ENCODE measurements at places on chromosomes 5 and 9.

DNA sequence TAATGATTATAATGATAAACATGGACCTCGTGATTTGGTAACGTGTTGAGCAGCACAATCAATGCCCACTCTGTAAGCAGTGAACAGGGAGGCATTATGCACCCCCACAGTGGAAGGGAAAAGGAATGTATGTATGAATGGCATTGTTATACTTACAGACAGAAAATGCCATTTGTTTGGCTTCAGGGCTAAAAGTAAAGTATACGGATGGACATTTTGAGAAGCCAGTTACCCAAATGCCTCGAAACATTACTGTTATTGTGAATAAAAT, 260.2 kb upstream of the PPP1R2B start:
- no peak overlapping the region for H3K4me3 ChIP-seq
- H3K27ac ChIP-seq, result no peak overlapping the region
- H3K27me3 ChIP-seq, result no peaks in the 10 kb centered on the region
- H3K4me1 ChIP-seq, result no peaks in the 10 kb centered on the region
- no peaks in the 10 kb centered on the region for H3K36me3 ChIP-seq

DNA sequence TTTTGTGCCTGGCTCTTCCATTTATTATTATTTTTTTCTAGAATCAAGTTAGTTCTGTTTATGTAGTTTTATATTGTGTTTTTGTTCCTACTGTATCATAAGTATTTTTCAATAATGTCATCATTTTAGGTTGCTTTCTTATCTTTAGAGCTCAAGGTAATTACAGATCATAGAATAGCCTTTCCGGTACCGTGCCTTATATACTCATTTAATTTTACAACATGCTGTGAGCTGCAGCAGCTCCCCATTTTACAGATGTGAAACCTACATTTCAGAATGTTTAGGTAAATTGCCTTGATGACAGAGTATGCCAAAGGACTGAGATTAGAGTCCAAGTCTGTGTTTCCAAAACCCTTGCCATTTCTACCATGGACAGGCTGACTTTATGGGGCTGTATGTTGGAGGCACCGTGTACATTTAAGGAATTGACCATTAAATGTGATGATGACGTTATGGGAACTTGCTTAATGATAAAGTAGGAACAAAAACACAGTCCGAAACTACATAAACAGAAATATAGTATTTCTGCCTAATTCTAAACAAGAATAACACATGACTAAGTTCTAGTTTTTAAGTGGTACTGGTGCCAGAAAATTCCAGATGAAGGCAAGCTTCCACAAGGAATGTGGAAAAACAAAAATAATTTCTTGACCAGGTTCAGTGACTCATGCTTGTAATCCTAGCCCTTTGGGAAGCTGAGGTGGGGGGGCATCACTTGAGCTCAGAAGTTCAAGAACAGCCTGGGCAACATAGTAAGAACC, 97.7 kb downstream of the IQGAP2 start:
- no peak for DNase-seq
- H3K4me3 ChIP-seq, result no peak overlapping the region
- peaks cover 21% of the 10 kb centered on the region for H3K4me1 ChIP-seq
- H3K27ac ChIP-seq, result no peak overlapping the region
- no peaks in the 10 kb centered on the region for H3K36me3 ChIP-seq

DNA sequence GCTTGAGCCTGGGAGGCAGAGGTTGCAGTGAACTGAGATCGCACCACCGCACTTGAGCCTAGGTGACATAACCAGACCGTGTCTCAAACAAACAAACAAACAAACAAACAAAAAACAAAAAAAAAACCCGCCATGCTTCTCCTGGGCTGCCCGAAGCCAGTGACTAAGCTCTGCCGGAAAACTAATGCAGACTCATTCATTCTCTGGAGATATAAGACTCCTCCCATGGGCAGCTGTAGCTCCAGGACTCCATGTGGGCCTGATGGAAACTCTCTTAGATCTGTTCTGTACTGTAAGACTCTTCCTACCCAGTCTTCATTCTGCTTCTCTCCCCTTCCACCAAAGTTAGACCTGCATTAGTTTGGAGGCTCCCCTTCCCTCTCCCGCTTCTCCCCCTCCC, 11.1 kb downstream of the GLDC start:
- DNase-seq, result no peak
- H3K27me3 ChIP-seq, result peaks cover 12% of the 10 kb centered on the region
- H3K4me3 ChIP-seq, result no peak overlapping the region
- H3K4me1 ChIP-seq, result no peaks in the 10 kb centered on the region

GRCh38 chr5:151450605-151451004, 3.2 kb downstream of the SLC36A1 start:
- no peak for DNase-seq
- no peak overlapping the region for H3K4me3 ChIP-seq
- no peaks in the 10 kb centered on the region for H3K27me3 ChIP-seq

DNA sequence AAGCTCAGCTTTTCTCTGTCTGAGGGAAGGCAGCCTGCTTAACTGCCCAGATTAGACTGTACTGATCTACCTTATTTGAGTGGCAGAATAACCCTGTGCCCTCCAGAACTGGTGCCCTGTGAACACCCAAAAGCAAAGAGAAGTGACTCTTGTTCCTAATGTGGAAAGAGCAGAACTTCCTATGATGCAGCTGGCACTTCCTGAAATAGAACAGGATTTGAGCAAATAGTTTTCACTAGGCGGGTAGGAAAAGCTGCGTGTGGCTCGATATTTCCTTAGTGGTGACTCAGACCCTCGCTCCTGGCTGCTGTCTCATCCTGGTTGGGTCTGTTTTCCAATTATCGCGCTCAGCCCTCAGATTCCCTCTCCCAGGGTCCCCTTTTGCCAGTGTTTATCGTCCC, 89.9 kb downstream of the SH3TC2 start:
- peak; percentile 49 for DNase-seq
- H3K36me3 ChIP-seq, result no peaks in the 10 kb centered on the region
- H3K27me3 ChIP-seq, result no peaks in the 10 kb centered on the region
- no peak overlapping the region for H3K4me3 ChIP-seq
- no peaks in the 10 kb centered on the region for H3K4me1 ChIP-seq

GRCh38 chr9:127763918-127764384, 14.5 kb downstream of the SH2D3C start:
- H3K27ac ChIP-seq, result peak overlapping the region; percentile 85
- H3K27me3 ChIP-seq, result peaks cover 4% of the 10 kb centered on the region
- no peaks in the 10 kb centered on the region for H3K36me3 ChIP-seq
- H3K4me3 ChIP-seq, result no peak overlapping the region

GRCh38 chr9:131404581-131404980, 10.7 kb downstream of the PRRC2B start:
- H3K4me1 ChIP-seq, result peaks cover 79% of the 10 kb centered on the region
- peak overlapping the region; percentile 33 for H3K27ac ChIP-seq
- H3K36me3 ChIP-seq, result no peaks in the 10 kb centered on the region
- no peak overlapping the region for H3K4me3 ChIP-seq

- DNase-seq, result no peak
- no peak overlapping the region for H3K4me3 ChIP-seq
- no peaks in the 10 kb centered on the region for H3K36me3 ChIP-seq
- no peaks in the 10 kb centered on the region for H3K27me3 ChIP-seq
These were observed 16.2 kb upstream of the CPLX2 start for GRCh38 chr5:175855041-175855720.

DNA sequence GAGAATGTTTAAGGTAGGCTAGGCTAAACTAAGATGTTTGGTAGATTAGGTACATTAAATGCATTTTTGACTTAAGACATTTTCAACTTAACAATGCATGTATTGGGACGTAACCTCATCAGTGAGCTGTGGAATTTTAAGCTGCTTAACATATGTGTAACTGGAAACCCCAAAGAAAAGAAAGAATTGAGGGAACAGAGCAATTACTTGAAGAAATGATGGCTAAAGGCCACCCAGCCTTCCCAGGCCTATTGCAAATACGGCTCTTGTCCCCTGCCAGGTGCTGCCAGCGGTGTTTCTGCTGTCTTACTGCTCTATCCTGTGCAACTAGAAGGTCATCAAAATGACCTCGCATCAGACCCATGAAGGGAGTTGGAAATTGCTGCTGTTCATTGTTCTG, 52.0 kb downstream of the RICTOR start:
- H3K4me3 ChIP-seq, result no peak overlapping the region
- H3K27ac ChIP-seq, result no peak overlapping the region
- no peaks in the 10 kb centered on the region for H3K27me3 ChIP-seq

GRCh38 chr5:10329820-10330481, 22.2 kb upstream of the CMBL start:
- peak; percentile 29 for DNase-seq
- no peak overlapping the region for H3K4me3 ChIP-seq
- H3K27me3 ChIP-seq, result no peaks in the 10 kb centered on the region
- H3K27ac ChIP-seq, result no peak overlapping the region

GRCh38 chr9:75993434-75993833, 103.0 kb downstream of the PCSK5 start:
- H3K27me3 ChIP-seq, result no peaks in the 10 kb centered on the region
- H3K36me3 ChIP-seq, result no peaks in the 10 kb centered on the region
- no peaks in the 10 kb centered on the region for H3K4me1 ChIP-seq
- no peak overlapping the region for H3K4me3 ChIP-seq
- H3K27ac ChIP-seq, result no peak overlapping the region
- no peak for DNase-seq

DNA sequence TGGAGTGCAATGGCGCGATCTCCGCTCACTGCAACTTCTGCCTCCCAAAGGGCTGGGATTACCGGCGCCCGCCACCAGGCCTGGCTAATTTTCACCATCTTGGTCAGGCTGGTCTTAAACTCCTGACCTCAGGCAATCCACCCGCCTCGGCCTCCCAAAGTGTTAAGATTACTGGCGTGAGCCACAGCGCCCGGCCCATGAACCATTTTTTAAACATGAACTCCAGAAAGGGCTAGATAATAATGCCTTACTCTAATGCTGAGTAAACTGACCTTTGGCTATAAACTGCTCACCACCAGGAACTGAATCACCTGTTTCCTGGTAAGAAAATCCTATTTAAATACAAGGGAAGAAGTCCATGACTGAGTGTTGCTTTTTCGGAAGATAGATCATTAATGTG, 23.2 kb upstream of the DAB2 start:
- H3K4me1 ChIP-seq, result no peaks in the 10 kb centered on the region
- H3K27ac ChIP-seq, result no peak overlapping the region
- no peaks in the 10 kb centered on the region for H3K36me3 ChIP-seq
- no peak overlapping the region for H3K4me3 ChIP-seq
- no peaks in the 10 kb centered on the region for H3K27me3 ChIP-seq

- no peaks in the 10 kb centered on the region for H3K36me3 ChIP-seq
- no peak overlapping the region for H3K27ac ChIP-seq
- no peak for DNase-seq
- no peak overlapping the region for H3K4me3 ChIP-seq
These were observed 246.6 kb downstream of the HSPA4 start for GRCh38 chr5:133298447-133298846.

DNA sequence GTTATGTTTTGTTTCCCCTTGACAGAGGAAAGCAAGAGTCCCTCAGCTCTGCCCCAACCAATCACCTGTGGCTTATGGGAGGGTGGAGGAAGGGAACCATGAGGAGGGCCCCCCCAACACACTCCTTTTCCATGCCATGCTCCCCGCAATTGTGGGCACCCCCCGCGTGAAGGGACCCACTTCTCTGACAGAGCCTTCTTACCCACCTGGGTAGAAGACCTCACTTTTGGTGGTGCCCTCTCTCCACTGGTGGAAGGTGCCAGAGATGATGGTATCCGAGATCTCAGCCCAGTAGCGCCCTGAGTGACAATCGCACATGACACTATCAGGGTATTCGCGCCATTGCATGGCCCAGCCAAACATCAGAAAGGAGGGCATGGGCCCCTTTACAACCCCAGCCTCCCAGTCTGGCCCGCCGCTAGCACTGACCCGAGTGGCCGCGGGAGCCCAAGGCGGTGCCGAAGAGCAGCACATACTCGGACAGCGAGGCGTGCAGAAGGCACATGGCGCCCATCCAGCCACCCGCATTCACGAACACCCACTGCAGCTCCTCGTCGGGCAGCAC, 714 bp downstream of the SIGMAR1 start:
- H3K27ac ChIP-seq, result no peak overlapping the region
- H3K4me3 ChIP-seq, result peak overlapping the region; percentile 88
- H3K36me3 ChIP-seq, result no peaks in the 10 kb centered on the region
- peaks cover 26% of the 10 kb centered on the region for H3K4me1 ChIP-seq

GRCh38 chr9:8206720-8207119, 407.1 kb upstream of the DMAC1 start:
- H3K4me1 ChIP-seq, result no peaks in the 10 kb centered on the region
- H3K27ac ChIP-seq, result no peak overlapping the region
- H3K4me3 ChIP-seq, result no peak overlapping the region
- no peaks in the 10 kb centered on the region for H3K36me3 ChIP-seq

- no peak for DNase-seq
- H3K27me3 ChIP-seq, result no peaks in the 10 kb centered on the region
- H3K36me3 ChIP-seq, result no peaks in the 10 kb centered on the region
These were observed 483.3 kb downstream of the ARHGEF28 start for GRCh38 chr5:74109344-74109743.

- H3K4me1 ChIP-seq, result peaks cover 28% of the 10 kb centered on the region
- no peaks in the 10 kb centered on the region for H3K27me3 ChIP-seq
- no peak for DNase-seq
- H3K36me3 ChIP-seq, result no peaks in the 10 kb centered on the region
- H3K27ac ChIP-seq, result no peak overlapping the region
These were observed 1.0 kb upstream of the FAM13B start for GRCh38 chr5:138033907-138034306.

GRCh38 chr9:124782661-124783574, 6.0 kb downstream of the OLFML2A start:
- peak overlapping the region; percentile 30 for H3K27ac ChIP-seq
- H3K4me1 ChIP-seq, result no peaks in the 10 kb centered on the region
- H3K4me3 ChIP-seq, result no peak overlapping the region
- DNase-seq, result no peak
- no peaks in the 10 kb centered on the region for H3K36me3 ChIP-seq

- H3K4me1 ChIP-seq, result no peaks in the 10 kb centered on the region
- H3K36me3 ChIP-seq, result no peaks in the 10 kb centered on the region
- no peak overlapping the region for H3K27ac ChIP-seq
- DNase-seq, result no peak
- H3K4me3 ChIP-seq, result no peak overlapping the region
- H3K27me3 ChIP-seq, result no peaks in the 10 kb centered on the region
These were observed 67.7 kb upstream of the ATG10 start for GRCh38 chr5:81904166-81904565.

- H3K4me1 ChIP-seq, result peaks cover 17% of the 10 kb centered on the region
- no peaks in the 10 kb centered on the region for H3K27me3 ChIP-seq
- H3K4me3 ChIP-seq, result no peak overlapping the region
- no peak overlapping the region for H3K27ac ChIP-seq
- DNase-seq, result no peak
These were observed 2.9 kb downstream of the TMEM250 start for GRCh38 chr9:136115641-136116359.

DNA sequence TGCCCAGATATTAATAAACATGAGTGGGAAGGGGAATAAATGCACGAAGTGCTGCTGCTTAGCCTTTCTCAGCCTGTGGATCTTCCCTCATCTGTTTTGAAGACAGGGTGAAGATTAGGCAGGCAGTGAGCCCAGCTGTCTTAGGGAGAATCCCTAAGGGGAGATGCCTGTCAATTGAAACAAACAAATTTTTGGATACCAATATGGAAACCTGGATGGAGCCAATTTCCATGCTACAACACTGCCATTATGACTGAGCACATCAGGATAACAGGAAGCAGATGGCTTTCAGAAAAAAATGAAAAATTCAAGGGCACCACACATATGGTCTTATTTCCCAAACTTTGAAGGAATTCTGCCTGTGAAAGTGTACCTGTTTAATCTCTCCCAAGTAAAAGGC, 80.3 kb downstream of the HMHB1 start:
- H3K4me3 ChIP-seq, result no peak overlapping the region
- no peaks in the 10 kb centered on the region for H3K27me3 ChIP-seq
- H3K27ac ChIP-seq, result no peak overlapping the region
- H3K36me3 ChIP-seq, result no peaks in the 10 kb centered on the region

- H3K36me3 ChIP-seq, result no peaks in the 10 kb centered on the region
- no peak overlapping the region for H3K27ac ChIP-seq
- no peak overlapping the region for H3K4me3 ChIP-seq
- peaks cover 2% of the 10 kb centered on the region for H3K4me1 ChIP-seq
These were observed 64.3 kb upstream of the IER5L start for GRCh38 chr9:129242191-129242941.

GRCh38 chr5:17224858-17225511, 7.6 kb downstream of the BASP1 start:
- H3K27me3 ChIP-seq, result no peaks in the 10 kb centered on the region
- H3K36me3 ChIP-seq, result no peaks in the 10 kb centered on the region
- H3K4me3 ChIP-seq, result no peak overlapping the region

Measured in adrenal gland (tissue), 19 donors.